ENCODE measurements at places on chromosomes 11 and 22. TPM values are rescaled to one million over a fixed set of nuclear protein-coding genes. Genes with fewer than 3 reads are reported as not detected.

The GALR3 gene
- total RNA-seq = not detected

The HIC2 gene
- total RNA-seq = 2.9 TPM

The POTEH gene
- total RNA-seq = not detected

The PATZ1 gene
- 22.1 TPM for total RNA-seq

The MUC6 gene
- total RNA-seq = 0.01 TPM

The XKR3 gene
- total RNA-seq = not detected

The KCNJ1 gene
- not detected for total RNA-seq

The TMPRSS13 gene
- not detected for total RNA-seq

The VSIG2 gene
- 0.08 TPM for total RNA-seq

The HTR3A gene
- total RNA-seq = not detected

Data from A549 treated with DMSO at 1 μM for 4 hours (cell line).